Stimulated activated CD4-positive, alpha-beta T cell treated with anti-CD3 and anti-CD28 coated beads, Interleukin-1b, Interleukin-23, amount 100 ng/mL, for 24 hours (primary cell): ENCODE measurements at places on chromosomes 2 and 18.
A peak's percentile ranks its signal among the peaks of the same experiment; 100 is the strongest.

- DNase-seq = no peak
These were observed 269.3 kb upstream of the RAB12 start for GRCh38 chr18:8339952-8340351.

- no peak for DNase-seq
These were observed 53.9 kb downstream of the RTTN start for GRCh38 chr18:70151614-70152013.

DNA sequence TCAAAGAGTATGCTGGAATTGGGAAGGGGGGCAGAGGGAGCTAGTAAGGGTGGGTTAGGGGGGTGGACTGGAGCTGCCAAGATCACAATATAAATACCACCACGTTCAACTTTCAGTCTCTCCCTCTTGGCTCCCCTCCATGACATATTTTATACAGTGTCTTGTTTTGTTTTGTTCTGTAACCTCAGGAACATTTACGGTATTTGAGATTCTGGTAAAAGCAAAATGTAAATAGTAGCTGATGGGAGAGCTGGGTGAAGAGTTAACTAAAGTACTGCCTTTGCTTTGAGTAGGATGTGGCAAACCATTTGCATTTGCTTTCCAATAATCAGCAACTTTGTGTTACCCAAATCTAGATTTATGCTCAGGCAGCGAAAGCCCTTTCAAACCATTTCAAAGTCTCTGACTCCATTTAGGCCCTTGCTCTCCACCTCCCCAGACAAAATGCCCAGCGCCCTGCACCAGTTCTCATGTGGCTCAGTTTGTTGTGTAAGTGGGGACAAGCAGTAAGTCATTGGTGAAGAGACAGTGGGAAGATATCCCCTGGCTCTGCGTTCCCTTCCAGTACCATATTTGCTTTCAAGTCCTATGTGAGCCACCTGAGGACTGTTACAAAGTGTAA lies 17.4 kb downstream of the IRS1 start:
- DNase-seq = no peak

GRCh38 chr18:33820517-33821371 lies 242.7 kb downstream of the ASXL3 start:
- DNase-seq = no peak

- DNase-seq = no peak
These were observed 140.2 kb downstream of the BCL11A start for GRCh38 chr2:60413069-60413813.

DNA sequence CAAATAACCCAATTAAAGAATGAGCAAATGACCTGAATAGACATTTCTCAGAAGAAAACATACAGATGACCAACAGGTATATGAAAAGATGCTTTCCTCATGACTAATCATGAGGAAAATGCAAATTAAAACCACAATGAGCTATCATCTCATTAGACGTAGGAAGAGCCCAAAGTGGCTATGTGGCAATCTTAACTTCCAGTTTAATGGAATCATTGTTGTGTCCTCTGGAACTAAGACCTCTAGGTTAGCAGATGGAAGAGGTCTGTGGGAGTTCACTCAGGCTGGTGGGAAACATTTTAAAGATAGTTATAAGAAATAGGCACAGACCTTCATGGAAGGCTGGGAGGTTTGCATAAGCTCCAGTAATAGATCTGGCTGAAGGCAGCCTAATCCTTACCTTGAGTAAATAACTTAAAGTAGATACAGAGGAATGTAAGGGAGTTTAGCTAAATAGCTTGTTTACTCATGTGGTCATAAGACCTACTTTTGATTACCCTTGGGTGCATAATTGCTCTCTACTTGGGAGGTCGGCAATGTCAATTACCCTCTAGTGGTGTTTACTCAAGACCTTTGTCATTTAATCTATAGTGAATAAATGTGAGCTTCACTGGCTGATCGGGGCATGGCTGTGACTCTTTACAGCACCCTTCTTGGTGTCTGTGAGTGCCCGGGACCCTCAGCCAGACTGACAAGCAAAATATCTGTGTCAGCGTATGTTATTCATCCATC lies 119.0 kb downstream of the GULP1 start:
- no peak for DNase-seq

GRCh38 chr2:129144082-129144791 lies 825.6 kb upstream of the HS6ST1 start:
- DNase-seq = no peak

DNA sequence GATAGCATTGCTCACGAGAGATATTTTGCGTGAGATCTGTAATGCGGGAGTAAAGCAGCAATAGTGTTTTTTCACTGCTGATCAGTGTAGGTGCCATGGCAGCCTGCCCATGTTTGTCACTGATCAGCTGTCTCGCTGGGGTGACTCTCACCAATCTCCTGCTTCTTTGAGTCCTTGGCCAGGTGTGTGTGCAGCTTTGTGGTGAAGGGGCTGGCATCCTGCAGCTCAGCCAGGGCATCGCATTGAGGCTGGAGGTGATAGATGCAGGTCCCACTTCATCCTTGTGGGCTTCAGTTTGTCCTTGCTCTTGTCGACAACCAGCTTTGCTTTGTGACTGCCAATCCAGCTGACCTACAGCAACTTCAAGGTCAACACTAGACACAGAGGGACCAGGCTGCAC lies 258.3 kb upstream of the CXCR4 start:
- no peak for DNase-seq

- DNase-seq = no peak
These were observed 60.4 kb upstream of the RNF152 start for GRCh38 chr18:61953161-61953560.

GRCh38 chr18:58382446-58382845 lies 246.4 kb downstream of the ALPK2 start:
- DNase-seq = no peak

- no peak for DNase-seq
These were observed 46.0 kb upstream of the MBP start for GRCh38 chr18:77178559-77178958.

- no peak for DNase-seq
These were observed 114.7 kb upstream of the STON1 start for GRCh38 chr2:48414980-48415835.

GRCh38 chr2:230910546-230911177 lies 14.4 kb downstream of the GPR55 start:
- no peak for DNase-seq

DNA sequence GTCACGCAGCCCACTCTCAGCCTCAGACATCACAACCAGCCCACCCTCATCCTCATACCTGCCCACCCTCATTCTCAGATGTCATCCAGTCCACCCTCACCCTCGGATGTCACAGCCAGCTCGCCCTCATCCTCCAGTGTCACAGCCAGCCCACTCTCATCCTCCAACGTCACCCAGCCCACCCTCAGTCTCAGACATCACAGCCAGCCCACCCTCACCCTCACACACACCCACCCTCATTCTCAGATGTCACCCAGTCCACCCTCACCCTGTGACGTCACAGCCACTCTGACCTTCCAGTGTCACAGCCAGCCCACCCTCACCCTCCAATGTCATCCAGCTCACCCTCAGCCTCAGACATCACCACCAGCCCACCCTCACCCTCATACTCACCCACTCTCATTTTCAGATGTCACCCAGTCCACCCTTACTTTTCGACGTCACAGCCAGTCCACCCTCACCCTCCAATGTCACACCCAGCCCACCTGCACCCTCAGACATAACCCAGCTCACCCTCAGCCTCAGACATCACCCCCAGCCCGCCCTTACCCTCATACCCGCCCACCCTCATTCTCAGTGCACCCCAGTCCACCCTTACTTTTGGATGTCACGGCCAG lies 100.3 kb downstream of the LOXHD1 start:
- DNase-seq = no peak

DNA sequence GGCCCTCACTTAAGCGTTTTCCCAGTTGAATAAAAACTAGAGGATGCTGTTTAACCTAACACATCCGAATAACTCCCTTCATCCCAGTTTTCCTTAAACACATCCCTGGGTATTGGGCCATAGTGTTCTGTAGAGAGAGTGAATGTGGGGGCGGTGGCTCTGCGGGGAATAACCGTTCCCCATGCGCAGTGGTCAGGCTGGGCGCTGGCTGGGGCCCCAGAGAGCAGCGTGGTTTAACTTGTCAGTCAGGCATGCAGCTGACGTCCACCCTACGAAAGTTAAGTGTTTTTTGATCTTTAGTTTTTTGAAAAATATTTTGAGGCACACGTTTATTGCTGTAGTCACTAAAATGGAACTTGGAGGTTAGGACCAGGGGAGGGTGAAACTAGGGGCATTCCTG lies 33.7 kb downstream of the CTDP1 start:
- no peak for DNase-seq

- no peak for DNase-seq
These were observed 267.1 kb downstream of the ATAD2B start for GRCh38 chr2:23659773-23660172.

DNA sequence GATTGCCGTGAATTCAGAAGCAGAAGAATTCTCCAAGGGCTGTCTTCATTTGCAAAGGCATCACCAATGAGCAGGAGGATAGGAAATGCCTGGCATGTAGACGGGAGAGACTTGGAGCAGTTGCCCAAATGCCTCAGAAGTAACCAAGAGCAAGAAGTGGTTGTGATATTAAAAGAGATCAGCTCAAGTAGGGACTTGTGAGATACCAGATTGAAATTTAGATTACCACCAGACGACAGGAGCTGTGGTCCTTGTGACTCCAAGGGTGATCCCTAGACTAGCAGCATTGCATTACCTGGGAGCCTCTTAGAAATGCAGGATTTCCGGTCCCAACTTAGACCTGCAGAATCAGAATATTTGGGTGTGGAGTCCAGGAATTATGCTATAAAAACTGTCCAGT lies 228.6 kb upstream of the EPAS1 start:
- no peak for DNase-seq

GRCh38 chr2:164840458-164840929 lies 1.1 kb downstream of the COBLL1 start:
- DNase-seq = no peak

DNA sequence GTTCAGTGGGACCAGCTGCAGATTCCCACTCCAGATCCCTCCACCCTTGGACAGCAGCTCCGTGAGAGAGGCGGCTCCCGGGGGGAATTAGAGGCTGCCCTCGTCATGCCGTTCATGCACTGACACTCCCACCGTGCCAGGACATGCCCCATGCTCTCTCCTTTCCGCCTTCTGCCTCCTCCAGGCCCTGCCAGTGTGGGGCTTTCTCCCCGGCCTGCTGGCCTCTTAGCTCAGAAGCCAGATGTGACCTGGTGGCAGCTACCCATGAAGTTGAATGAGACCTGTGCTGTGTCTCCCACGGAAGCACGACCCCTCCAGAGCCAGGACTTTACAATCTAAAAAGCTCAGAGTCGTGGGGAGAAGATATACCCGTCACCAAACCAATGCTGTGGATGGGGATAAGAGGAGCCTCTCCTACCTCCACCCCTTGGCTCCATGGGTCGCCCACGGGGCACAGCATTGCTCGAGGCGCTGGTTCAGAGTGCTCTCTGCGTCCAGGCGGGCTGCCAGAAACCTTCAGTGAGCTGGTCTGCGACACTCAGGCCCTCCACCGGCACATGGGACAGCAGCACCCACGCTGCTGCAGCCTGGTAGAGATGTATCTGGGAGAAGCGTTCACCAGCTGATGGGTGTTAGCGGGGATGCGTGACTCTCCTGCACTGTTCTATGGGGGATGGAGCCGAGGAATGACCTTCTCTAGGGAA lies 111.0 kb upstream of the GPC1 start:
- no peak for DNase-seq

DNA sequence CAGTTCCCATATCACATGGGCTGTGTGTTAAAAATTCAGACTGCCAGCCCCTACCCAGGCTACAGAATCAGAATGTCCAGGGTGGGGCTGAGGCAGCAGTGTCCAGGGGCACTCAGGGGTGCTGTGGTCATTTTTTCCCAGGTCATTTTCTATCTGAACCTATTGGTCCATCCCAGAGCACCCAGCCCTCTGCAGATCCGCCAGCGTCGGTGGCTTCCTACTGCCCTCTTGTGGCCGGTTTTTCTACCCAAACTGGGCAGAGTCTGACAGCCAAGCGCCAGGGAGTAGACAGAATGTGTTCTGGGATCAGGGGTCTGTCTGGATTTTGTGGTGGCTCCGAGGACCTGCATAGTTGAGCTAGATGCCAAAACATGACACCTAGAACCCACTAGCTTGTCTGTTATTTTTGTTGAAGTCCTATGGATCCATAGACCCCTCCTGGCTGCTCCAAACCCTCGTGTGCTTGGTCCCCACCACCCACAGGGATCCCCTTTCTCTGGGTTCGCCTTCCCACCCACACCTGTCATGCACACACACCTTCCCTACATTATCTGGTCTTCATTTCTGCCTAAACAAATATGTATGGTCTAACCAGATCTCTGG lies 34.1 kb upstream of the RMDN2 start:
- peak; percentile 44 for DNase-seq

DNA sequence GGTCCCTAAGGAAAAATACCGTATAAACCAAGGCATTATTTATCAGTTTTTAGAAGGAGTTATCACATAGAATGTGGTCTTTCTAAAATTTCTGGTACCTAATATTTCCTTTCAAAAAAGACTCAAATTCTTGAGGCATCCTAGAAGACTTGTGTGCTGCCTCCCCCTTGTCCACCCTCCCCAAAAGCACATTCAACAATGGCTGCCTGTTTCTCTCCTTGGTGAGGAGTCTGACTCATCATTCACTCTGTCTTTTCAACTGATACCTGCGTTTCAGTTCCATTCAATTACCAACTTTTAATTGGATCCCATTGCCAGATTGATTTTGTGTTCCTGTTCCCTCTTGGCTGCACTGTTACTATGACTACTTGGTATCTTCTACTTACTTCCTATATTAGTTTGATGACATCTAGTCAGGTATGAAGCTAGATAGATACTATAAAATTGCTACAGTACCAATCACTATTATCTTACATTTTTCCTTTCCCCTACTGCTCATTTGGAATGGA lies 72.9 kb downstream of the XRCC5 start:
- no peak for DNase-seq

- no peak for DNase-seq
These were observed 143.7 kb downstream of the ATL2 start for GRCh38 chr2:38233231-38233983.

DNA sequence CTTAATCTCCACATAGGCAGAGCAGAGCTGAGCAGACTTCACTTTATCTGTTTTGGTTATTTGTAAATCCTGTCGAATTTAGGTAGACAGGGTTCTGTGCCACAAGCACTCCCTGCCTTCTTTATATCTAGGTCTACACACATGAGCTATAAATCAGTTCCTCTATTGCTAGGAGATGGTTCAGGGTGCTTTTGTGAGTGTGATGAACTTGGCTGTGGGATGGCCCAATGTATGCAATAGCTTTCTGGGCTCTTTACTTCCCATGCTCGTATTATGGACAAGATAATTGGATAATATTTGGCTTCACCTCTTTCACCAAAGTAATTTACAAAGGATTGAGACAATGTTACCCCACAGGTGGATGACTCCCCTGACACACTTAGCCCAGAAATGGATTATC lies 72.2 kb downstream of the PLB1 start:
- no peak for DNase-seq

DNA sequence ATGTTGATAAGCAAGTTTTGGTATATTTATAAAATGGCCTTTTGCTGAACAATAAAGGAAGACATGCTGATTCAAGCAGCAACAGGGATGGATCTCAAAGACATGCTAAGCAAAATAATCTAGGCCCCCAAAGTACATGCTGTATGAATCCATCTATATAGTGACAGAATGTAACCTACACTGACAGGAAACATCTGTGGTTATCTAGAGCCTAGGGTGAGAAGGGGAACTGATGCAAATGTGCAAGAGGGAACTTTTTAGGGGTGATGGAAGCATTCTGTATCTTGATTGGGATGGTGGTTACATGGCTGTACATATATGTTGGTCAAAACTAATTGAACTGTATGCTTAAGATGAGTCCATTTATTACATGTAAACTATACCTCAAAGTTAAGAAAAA lies 24.2 kb downstream of the CNRIP1 start:
- no peak for DNase-seq
